Fibroblast of mammary gland (primary cell): ENCODE measurements at places on chromosomes 1 and 21.
A peak's percentile ranks its signal among the peaks of the same experiment; 100 is the strongest.

DNA sequence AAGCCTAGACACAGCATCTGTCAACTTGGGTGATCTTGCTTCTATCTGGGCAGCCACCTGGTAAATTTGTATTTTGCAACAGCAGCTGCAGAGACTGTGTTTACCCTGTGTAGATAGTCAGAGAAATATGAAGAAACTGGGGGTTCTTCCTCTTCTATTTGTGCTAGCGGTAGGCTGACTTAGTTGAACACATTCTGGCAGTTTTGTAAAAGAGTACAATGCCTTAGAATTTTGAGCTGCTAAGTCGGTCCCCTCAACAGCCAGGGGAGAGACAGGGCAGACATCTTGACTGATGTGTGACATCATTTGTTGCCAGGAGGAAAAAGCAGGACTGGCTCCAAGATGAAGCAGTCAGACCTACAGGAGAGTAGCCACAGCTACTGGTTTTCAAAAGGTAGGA lies 53.7 kb downstream of the KCNJ6 start:
- no peak for DNase-seq

GRCh38 chr21:42431196-42431595 lies 27.5 kb downstream of the UBASH3A start:
- DNase-seq, result no peak

DNA sequence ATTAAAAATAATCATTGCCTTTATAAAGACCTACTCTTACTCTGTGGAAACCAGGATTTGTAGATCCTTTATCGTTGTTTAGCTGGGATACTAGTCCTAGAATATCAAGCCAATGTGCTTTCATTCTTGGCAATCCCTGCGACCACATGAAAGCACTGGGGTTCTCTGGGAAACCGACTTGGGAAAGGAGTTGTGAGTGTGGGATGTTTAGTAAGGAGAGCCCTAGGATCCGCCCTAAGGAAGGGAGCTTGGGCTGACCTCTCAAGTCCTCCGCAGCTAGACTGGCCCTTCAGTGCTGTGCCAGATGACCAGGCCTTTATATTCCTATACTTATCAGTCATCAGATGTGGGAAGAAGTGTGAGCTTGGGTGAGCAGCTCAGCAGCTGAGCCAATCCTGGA lies 5.2 kb upstream of the KRTAP19-8 start:
- DNase-seq, result no peak

- no peak for DNase-seq
Observed at GRCh38 chr1:51910221-51911000, 31.9 kb upstream of the NRDC start.

GRCh38 chr1:186404454-186405051 lies 28.9 kb downstream of the ODR4 start:
- DNase-seq, result peak; percentile 78

DNA sequence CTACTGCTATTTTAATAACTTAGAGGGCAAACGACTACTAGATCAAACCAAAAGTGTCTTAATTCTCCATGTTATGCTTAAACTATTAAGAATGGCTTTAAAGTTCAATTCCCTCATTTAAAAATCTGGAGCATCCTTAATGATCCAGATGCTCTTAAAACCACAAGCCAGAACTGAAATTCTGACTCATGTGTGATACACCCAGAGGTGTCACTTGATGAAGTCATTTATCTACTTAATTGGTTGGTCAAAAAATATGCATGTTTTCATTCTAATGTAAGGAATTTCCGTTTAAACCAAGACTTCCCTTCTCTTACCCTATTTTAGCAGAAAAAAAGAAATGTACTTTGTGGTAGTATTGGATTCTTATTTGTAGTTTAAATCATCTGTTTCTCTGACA lies 1261.2 kb upstream of the B3GALT2 start:
- DNase-seq, result no peak

- DNase-seq, result no peak
Observed at GRCh38 chr1:241776911-241777310, 71.1 kb upstream of the EXO1 start.

DNA sequence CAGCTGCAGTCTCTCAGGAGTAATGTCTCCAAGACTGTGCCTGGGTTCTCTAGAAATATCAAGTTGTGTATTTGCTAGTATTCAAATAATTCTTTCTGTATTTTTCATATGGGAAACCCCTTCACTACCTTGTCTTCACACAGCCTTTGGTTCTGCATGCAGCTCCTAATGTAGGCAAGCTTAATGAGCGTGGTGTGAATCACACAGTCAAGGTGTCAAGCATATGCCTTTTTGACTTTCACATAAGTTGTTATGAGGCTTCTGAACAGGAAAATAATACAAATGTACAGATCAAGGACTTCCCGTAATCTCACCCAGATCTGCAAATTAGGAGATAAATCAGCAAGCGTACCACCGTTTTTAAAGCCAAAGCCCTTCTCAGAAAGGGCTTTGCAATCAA lies at the start of gene FCRL3:
Gene FCRL3, minus strand, starts transcription at position 38 of the 400 bp plus-strand sequence. CDS start 280 bp downstream, outside the sequence.
- DNase-seq, result no peak

- peak; percentile 76 for DNase-seq
Observed at GRCh38 chr1:94942171-94943128, 15.5 kb upstream of the CNN3 start.

DNA sequence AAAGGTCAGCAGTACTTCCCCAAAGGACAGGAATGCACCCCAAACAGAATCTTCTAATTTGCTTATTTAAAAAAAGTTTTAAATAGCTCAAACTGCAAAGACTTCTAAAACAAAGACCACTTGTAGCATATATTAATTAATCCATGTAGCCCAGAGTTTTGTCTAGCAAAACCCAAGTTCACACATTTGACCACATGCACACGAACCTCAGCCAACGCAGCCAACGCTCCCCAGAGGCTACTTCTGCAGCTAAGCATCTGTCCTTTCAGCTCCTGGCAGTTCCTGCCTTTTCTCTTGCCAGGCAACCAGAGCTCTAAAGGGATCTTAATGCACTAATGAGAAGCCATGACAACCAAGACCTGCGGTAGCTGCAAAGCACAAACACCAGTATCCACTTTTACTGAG lies 89.6 kb downstream of the RERE start:
- peak; percentile 33 for DNase-seq

GRCh38 chr1:234555390-234556024 lies 54.5 kb downstream of the IRF2BP2 start:
- no peak for DNase-seq

- DNase-seq, result peak; percentile 61
Observed at GRCh38 chr21:45590246-45590725, 48.0 kb upstream of the SLC19A1 start.

DNA sequence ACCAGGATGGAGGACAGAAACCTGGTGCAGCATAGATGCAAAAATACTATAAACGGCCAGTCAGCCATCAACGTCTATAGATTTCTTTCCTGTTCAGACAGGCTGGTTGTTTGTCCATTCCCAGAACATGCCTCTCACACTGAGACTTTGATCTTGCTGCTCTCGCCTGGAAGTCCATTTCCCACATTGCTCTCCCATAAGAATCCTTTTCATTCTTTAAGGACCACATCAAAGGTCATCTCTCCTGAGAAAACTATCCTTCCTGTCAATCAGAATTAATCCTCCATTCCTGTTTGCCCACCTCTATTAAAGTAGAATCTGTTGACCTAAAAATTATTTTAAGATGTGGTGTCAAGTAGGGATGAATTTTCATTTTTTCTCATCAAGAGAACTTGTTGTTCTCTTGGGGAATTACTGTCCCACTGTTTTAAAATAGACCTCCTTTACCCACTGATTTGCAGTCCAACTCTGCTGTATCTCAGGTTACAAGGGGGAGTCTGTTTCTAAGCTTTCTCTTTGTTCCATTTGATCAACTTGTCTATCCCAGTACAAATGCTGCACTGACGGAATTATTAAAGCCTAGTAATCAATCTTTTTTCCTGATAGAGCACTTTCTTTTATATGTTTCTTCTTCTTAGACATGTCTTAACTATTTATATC lies 172.7 kb downstream of the PATJ start:
- no peak for DNase-seq

DNA sequence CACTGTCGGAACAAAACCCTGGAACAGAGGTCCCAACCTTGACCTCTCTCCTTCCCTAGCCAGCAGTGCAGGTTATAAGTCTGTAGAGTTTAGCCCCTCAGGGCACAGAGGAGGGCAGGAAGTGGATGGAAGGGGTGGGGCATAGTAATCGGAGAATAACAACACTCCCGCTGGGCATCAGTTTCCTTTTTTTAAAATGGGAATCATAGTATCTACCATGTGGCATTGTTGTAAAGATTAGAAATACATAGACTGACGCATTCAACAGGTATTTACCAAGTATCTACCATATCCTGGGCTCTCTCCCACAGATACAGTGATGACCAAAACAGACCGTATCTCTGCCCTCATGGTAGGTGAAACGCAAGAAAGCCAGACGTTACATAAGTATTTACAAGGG lies 24.9 kb upstream of the ATF3 start:
- DNase-seq, result no peak

- no peak for DNase-seq
Observed at GRCh38 chr1:99643021-99643779, 2.7 kb upstream of the PALMD start.

DNA sequence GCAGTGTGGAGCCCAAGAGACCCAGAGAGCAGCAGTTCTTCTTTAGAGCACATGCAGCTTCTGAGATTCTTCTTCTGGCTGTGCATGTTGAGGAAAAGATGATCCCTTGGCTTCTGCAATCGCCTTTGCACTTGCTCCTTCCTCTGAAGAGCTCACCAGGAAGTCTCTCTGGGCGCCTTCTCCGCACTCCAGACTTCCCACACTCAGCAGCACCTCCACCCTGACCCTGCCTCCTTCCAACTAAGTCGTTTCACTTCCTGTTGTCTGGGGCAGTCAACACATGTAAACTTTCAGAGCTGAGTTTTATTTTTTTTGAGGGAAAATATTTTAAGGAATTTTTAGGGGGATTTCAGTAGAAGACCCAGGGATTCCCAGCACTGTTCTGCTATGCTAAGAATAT lies 73.4 kb upstream of the F3 start:
- no peak for DNase-seq

DNA sequence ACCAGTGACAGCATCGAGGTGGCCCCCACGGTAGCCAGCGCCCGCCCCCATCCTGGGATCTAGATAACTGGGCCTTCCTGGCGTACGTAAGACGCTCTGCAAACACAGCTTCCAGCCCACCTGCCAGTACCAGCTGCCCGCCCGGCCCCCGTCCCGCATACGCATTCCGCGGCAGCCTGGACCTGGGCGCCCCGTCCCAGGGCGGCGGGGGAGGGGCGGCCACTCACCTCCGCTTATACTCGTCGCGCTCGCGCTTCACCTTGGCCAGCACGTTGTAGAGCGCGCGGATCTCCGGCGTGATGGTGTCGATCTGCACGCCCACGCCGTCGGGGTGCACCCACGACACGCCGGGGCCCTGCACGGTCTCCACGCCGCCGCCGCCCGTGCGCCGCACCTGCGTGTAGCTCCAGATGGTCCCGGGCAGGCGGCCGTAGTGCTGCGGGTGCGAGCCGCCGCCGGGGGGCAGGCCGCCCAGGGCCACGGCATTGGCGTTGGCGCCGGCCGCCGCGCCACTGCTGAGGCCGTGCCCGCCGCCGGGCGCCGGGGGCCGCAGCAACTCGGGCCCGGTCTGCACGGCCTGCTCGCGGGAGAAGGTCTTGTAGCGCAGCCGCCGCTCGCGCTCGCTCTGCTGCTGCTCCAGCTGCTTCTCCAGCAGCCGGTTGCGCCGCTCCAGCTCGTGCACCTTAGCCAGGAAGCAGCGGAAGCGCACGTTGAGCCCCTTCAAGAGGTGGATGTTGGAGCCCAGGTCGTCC lies 859 bp downstream of the IFFO2 start:
- DNase-seq, result peak; percentile 26

- DNase-seq, result no peak
Observed at GRCh38 chr1:115327270-115327669, 10.8 kb downstream of the NGF start.

DNA sequence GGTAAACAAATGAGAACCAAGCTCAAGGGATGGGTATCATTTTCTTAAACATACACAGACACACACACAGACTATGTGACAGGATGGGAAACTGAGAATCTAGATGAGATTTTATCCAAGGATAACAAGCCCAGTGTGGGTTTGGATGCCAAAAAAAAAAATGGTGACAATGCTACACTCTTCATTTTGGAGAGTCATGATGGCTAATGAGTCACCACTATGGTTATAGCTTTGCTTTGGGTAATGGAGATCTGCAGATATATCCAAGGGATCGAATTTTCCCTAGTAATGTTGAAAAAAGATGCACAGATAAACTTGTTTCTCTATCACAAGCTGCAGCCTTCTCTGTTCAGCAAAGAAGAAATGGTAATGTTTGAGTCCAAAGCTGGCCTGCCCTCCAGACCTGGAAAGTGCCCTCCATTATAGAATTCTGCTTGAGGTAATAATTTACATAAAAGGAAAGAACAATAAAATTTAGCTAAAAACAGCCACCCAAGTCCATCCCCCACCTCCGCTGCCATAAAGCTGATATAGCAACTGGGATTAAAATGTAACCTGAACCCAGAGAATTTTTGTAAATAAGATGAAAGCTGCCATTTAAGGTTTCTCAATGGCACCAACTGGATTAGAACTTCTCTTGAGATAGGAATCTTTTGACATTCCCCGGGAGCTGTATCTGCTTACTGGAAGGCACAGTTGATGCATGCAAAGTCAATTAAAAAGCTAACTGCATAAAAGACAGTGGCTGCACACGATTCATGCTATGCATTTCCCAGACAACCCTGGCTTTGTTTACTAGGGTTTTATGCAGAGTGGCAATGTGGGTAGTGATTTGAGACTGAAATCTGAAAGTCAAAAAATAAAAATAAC lies 395.2 kb upstream of the LYPLAL1 start:
- peak; percentile 7 for DNase-seq

DNA sequence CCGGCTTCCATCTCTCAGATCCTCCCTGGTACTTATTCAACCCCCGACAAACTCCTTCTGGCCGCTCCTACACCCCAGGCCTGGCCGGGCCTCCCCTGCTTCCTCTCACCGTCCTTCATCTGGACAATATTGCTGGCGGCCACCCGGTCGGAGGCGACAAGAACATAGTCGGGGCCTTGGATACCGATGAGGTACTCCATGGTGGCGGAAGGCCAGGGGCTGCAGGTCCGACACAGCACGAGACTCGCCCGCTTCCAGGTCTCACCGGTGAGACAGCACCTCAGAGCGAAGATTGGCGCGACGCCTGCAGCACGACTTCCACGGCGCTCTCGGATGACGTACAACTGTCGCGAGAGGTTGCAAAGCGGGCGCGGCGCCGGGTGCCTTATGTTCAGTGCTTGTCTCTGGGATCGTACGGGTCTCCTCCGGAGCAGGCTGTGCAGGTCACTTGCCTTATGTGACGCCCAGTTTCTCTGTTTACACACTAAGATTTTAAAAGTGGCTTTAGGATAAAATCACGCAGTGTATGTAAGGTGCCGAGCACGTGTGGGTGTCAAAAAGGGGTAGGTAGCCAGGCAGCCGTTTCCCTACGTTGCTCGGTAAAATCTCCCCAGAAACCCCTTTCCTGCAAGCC lies at the start of gene PSMB2:
Gene PSMB2, minus strand, starts transcription at position 294 of the 634 bp plus-strand sequence. Its CDS starts 94 bp downstream, at position 200.
- DNase-seq, result peak; percentile 94

GRCh38 chr1:113983826-113984225 lies 4.6 kb downstream of the OLFML3 start:
- DNase-seq, result no peak
